Glomerular endothelial cell (primary cell): ENCODE measurements at places on chromosomes 16 and 17.

- no peak for DNase-seq
Measured at GRCh38 chr17:81906476-81907218, 4.6 kb downstream of the PCYT2 start.

- DNase-seq: no peak
Measured at GRCh38 chr17:17384961-17385360, 81.8 kb downstream of the NT5M start.

- no peak for DNase-seq
Measured at GRCh38 chr17:66310528-66311148, 8.2 kb downstream of the PRKCA start.

- no peak for DNase-seq
Measured at GRCh38 chr16:87033541-87034300, 283.5 kb downstream of the C16orf95 start.

DNA sequence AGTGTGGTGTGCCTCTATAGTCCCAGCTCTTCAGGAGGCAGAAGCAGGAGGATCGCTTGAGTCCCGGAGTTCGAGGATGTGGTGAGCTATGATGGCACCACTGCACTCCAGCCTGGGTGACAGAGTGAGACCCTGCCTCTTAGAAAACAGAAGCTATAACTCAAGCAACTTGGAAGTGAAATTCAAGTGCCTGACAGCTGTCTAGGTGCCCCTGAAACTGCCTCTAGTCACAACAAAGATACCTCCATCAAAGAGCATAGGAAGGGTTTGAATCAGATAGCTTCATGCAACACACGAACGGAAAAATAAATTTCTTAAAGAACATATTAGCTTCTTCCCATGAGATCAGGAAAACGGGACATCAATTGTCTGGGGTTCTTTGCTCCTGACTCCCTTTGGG lies 860 bp upstream of the PLCG2 start:
- no peak for DNase-seq

- DNase-seq: no peak
Measured at GRCh38 chr16:11679250-11679649, 11.0 kb downstream of the SNN start.

- no peak for DNase-seq
Measured at GRCh38 chr16:87945351-87946042, 5.7 kb upstream of the BANP start.

DNA sequence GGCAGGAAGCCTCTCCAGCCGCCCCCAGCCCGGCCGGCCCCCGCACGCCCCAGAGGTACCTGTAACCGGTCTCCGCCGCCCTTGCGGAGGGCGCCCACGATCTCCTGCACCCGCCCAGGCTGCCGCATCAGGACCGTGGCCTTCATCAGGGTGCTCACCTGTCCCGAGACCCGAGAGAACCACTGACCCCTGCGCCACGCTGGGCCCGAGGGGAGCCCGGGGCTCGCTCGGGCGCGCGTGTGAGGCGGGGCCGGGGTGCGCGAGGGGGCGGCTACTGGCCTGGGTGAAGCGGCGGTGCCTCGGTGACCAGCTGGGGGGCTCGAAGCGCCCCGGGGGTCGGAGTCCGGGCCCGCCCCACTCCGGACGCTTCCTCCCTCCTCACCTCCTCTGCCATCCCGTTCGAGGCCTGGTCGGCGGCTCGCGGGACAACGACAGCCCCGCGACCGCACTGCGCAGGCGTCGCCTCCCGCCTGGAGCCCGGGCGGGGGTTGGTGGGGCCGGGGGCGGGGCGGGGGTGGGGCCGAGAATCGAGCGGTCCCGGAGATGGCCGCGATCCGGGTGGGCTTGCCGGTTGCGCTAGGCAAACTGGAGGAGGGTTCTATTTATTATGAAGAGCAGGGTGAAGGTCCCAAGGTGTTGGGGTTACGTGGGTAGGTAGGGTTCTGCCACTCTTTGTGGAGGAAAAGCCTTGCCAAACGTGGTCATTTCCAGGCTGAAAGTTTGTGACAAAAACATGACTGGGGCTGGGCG lies at the start of gene NT5C3B:
NT5C3B (minus strand) TSS at position 433 of the 750 bp plus-strand sequence; CDS start at position 394, 39 bp downstream.
- no peak for DNase-seq

DNA sequence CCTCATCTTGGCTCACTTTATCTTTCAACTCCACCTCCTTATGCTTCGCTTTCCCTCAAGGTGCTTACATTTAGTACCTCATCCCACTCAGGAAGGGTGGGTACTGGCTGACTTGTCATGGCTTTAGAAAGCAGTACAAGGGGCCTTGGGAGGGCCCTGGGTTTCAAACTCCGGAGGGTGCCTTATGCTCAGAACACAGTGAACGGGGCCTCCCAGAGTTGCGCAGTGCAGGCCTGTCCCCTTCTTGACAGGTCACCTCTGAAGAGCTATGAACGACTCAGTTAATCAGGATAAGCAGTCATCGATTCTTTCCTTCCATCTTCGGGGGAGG lies 6.0 kb downstream of the COG1 start:
- no peak for DNase-seq

- no peak for DNase-seq
Measured at GRCh38 chr17:5675625-5676421, 91.5 kb upstream of the NLRP1 start.

GRCh38 chr17:38358586-38359513 lies 7.2 kb downstream of the SOCS7 start:
- DNase-seq: no peak

GRCh38 chr17:7190276-7190917 lies 11.2 kb upstream of the ASGR1 start:
- no peak for DNase-seq

- no peak for DNase-seq
Measured at GRCh38 chr16:11187522-11188023, 68.4 kb downstream of the SOCS1 start.

- DNase-seq: no peak
Measured at GRCh38 chr16:49458243-49458642, 84.6 kb downstream of the C16orf78 start.
